RWPE1 (cell line): ENCODE measurements at places on chromosomes 16 and 17.

DNA sequence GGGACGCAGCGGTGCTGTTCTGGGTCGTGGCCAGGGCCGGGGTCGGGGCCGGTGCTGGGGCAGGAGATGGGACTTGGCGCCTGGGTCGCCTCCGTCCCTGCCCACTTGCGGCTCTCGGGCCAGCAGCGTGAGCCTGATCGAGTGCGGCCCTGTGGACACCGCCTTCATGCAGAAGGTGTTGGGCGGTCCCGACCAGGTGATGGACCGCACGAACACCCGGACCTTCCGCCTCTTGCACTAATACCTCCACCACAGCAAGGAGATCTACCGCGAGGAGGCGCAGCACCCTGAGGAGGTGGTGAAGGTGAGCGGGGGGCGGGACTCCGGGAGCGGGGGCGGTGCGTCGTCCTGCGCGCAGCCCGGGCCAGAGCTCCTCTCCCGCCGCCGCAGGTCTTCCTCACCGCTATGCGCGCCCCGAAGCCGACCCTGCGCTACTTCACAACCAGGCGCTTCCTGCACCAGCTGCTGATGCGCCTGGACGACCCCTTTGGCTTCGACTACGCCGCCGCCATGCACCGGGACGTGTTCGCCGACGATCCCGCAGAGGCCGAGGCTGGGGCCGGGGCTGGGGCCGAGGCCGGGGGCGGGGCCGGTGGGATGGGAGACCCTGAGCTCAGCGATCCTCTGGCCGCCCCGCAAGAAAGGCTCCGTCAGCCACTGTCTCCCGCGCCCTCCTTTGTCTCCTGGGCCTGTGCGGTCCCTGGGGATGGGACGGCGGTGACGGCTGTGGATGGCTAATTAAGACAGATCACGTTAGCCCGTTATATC, 4.5 kb upstream of the HSD17B1 start:
- DNase-seq: no peak

DNA sequence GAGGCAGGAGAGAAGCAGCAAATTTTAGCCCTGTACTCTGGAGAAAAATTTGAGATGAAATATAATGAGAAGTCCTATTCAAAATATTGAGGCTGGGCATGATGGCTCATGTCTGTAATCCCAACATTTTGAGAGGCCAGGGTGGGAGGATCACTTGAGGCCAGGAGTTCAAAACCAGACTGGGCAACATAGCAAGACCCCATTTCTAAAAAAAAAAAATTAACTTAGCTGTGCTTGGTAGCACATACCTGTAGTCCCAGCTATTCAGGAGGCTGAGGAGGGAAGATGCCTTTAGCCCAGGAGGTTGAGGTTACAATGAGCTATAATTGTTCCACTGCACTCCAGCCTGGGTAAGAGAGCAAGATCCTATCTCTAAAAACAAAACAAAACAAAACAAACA, 103.4 kb downstream of the CACNG3 start:
- no peak for DNase-seq

- no peak for DNase-seq
These were observed 34.1 kb downstream of the CDRT15 start for GRCh38 chr17:14202388-14203166.

DNA sequence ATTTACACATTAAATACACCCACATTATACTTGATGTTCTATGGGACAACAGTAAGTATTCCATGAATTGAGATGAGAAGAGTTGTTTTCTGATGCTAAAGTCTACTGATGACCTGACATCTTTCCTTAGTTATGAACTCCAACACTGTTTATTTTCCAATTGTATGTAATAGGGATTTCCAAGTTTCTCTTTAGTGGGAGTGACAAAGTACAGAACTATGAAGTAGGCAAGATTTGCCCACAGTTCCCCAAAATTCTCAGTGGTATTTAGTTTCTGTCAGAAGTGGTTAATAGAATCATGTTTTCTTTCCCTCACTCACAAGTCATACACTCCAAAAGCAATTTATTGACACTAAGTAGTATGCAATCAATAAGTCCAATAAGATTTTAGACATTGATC, 22.5 kb upstream of the ABCA6 start:
- DNase-seq: no peak

DNA sequence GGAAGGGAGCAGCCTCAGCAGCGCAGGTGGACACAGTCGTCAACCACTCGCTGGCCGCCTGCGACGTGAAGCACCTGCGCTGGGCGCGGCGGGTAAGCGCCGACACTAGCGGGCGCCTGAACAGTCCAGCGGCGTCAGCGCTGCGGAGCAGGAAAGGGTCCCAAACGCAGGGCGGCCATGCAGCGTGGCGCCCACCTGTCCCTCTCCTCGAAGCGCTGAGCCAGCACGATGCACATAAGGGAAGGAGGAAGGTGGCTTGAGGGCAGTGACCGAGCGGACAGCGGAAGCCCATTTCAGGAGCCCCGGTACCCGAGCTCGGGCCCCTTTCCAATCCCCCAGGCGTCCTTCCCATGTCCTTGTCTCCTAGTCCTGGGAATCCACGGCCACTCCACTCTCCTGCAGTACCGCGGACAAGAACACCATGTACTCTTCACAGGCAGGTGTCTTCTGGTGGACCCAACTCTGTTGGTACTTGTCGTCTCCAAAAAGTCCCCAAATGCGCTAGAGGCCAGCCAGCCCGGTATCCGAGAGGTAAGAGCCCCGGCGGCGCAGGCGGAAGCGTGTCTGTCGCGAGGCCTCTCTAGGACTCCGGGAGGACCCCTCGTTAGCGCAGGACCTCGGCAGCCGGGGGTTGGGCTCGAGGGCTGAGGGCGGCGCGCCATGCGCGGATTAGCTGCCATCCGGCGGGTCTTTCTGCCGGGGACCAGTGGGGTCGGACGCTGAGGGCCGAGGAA, 14.4 kb downstream of the ZNF232 start:
- DNase-seq: no peak

- DNase-seq: no peak
These were observed 219.9 kb downstream of the CHD9NB start for GRCh38 chr16:52832771-52833170.

DNA sequence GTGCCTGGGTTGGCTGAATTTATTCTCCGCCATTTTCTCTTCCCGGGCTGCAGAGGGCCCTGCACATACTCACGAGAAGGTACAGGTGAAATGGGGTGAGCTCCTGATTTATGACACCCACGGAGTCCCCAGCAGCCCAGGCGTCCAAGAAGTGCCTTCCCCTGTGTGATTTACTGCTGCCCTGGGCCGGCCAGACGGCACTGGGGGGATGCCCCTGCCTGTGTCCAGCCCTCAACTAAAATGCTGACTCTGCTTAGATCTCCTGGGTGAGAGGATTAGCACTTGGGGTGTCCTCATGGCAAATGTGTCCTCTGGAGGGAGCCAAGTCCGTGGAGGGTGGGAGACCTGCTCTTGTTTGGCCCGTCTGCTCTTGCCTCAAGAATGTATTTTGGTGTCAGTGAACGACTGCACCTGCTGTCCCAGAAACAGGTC, 132.4 kb downstream of the MAF start:
- DNase-seq: no peak

- no peak for DNase-seq
These were observed 27.6 kb upstream of the PHAF1 start for GRCh38 chr16:67082100-67082499.
